ENCODE measurements at places on chromosomes 11 and 22. TPM values are rescaled to one million over a fixed set of nuclear protein-coding genes. Genes with fewer than 3 reads are reported as not detected.

Gene B4GALNT4
- not detected for polyA plus RNA-seq

Gene MS4A14
- polyA plus RNA-seq = not detected

Gene TRIM64C
- polyA plus RNA-seq = not detected

Gene ANAPC15
- 84.5 TPM for polyA plus RNA-seq

Gene SWAP70
- 19.8 TPM for polyA plus RNA-seq

Gene C1QTNF4
- 1.8 TPM for polyA plus RNA-seq

Gene BSCL2
- 27.0 TPM for polyA plus RNA-seq

Gene PLAAT2
- polyA plus RNA-seq = 112 TPM

Data from sigmoid colon (tissue), 7 donors.